ENCODE measurements at places on chromosomes 5 and 9.

DNA sequence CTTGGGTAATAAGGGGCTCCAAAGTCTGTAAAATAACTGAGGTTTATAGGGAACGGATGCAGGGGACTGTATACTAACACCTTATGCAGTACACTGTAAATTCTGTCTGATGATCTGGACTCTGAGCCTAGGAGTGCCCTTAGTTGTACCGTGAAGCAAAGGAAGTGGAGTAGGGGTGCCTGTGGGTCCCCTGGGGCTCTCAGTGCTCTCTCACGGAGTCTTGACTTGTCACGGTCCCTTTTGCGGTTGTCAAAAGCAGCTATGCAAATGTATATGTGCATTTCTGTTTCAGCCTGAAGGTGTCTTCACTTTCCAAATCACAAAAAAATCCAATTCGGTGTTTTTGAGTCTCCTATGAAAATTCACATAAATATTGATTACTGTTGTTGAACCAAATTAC, 17.8 kb downstream of the DMRT1 start:
- no peak for DNase-seq

DNA sequence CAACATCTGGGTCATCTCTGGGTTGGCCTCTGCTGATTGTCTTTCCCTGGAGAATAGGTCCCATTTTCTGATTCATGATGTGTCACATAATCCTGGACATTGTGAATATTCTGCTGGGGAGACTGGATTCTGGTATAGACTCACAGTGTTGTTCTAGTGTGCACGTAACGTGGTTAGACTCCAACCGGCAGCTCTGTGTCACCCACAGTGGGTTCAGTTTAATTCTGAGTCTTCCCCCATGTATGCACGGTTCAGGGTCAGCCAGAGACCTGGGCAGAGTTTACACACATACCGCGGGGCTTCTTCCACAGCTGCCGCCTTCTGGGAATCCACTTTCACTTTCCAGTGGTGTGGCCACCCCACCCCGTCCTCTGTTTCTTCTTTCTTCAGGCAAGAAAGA, 38.0 kb upstream of the LRRC14B start:
- peak; percentile 13 for DNase-seq

DNA sequence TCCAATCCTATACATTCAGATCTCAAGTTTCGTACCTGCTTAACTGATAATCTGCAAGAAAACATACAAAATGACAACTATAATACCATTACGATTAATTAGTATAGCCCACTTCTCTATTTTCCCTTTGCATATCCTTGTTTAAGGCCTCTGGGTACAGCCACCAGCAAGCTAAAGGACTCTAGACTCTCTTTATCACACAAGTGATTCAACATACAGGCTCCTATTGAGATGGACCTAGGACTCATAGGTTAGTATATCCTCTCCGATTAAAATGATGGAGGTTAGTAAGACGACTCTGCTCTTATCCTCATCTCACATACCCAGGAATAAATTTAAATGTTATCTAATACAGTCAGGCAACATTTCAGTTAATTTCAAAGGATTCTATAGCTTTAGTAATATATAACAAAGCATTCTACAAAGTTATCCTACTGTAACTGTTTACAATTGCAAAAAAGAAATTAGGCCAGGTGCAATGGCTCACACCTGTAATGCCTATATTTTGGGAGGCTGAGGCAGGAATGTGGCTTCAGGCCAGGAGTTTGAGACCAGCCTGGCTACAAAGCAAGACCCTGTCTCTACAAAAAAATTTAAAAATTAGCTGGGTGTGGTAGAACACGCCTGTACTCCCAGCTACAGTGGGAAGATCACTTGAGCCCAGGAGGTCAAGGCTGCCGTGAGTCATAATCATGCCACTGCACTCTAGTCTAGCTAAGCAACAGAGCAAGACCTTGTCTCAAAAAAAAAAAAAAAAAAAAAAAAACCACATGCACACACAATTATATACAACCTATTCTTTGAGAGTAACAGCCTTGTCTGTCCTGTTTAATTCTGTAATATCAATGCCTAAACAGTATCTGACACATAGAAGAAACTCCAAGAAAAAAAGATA, 15.4 kb downstream of the HAUS6 start:
- DNase-seq: peak; percentile 74

GRCh38 chr9:104883169-104883568, 44.8 kb downstream of the ABCA1 start:
- no peak for DNase-seq

GRCh38 chr9:80093695-80094094, 521.9 kb downstream of the TLE4 start:
- DNase-seq: no peak

DNA sequence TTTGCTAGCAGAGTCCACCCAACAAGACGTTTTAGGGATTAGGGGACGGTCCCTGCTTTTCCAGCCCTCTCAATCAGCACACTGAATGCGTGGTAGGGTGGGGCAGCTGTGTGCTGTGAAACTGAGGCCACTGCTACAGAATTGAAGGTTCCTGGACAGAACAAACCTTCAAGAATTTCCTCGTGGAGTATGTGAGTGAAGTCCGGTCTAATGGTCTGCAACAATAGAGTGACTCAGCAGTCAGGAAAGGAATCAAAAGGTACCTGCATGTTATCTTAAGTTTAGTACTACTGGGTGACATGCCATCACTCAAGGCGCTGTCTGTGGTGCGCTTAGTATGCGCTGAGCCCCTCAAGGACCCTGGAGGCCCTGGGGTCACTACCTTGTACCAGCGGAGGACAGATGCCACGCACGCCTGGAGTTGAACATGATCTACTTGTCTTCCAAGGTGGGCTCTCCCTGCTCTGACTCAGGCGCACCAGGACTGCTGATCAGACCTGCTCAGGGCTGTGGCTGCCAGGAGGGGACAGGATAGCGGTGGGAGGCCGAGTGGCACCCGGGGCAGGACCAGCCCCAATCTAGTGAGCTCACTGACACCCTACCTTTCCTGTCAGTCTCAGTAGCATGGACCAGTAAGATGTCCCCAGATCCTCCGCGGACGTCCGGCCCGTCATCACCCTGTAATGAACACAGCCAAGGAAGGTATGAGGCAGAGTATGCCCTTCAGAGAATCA, 50.5 kb downstream of the PRRT1B start:
- no peak for DNase-seq

DNA sequence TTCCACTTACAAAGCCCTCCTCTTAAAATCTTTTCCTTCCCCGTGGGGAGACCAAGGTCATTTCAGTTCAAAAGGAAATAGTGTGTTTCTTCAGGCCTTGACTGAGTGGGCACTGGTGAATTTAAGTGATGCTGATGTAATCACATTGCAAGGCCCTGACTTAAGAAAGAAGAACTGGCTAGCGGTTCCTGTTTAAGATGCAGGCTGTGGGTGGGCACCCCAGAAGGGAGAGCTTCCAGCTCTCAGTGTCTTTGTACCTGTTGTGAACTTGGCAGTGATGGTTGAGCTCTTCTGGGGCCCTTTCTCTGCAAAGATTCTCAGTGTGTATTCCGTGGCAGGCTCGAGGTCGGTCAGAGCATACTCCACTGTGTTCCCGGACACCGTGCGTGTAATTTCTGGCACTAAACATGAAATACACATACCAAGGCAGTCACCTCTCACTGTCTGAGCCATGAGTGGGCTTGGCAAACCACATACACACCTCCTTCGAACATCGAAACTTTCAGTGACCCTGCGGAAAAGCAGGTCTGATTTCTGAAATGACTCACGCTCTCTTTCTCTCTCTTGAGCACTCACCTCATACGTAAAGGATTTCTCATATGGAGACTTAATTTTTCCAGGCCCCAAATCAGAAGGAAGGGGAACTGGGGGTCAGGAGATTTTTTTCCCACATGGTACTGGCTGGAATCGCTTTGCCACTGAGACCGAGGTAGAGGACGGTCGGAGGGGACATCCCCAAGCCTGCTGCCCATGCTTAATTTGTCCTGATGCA, 81.9 kb downstream of the TNC start:
- no peak for DNase-seq

GRCh38 chr5:133363807-133364587, 248.3 kb downstream of the FSTL4 start:
- DNase-seq: no peak

DNA sequence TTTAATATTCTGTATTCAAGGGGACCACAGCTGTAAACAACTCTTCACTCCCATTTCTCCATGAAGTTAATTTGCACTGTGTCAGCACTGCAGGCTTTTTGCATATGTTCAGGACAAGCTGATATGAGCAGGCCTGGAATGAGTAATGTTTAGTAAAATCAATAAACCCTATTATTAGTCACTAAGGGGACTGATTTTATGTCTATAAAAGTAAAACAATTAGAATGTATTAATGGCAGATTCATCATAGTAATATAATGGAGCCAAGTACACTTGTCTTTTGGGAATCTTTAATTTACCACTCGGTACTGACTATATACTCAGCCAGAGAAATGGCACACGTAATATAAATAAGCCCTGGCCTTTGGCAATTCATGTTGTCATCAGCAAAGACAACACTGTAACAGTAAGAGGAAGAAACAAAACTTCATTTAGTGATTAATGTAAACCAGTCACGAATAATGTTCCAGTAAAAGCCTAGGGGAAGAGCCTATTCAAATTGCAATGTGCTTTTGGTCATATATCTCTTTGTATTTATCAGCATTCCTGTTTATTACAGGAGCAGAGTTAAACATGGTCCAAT, 111.6 kb downstream of the ZNF608 start:
- no peak for DNase-seq

DNA sequence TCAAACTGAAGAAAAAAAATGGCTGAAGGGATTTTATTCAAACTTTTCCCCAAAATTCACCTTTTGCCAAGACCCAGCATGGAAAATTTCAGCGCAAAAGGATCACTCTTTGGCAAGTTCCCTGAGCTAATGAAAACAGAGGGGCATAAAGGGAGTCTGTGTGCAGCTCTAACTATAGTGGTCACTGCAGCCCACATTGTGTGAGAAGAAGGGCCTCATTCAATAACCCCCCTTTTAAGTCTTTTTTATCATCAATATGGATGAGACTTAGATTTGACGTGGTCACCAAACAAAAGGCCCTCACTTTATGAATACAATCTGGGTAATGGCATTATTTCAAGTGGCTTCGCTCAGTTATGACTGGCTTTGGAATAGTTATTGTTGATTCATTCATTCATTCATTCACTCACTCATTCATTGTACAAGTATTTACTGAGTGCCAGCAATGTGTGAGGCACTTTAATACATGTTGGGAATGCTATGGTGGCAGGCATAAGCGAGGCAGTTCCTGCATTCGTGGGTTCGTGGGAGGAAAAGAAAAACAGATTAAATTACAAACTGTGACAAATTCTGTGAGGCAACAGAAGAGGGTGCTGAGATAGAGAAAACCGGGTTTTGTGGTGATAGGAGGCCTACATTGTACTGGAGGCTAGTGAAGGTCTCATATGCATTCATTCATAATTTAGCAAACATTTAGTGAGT, 145.7 kb upstream of the KLF4 start:
- no peak for DNase-seq

- no peak for DNase-seq
Measured at GRCh38 chr5:6321078-6321477, 57.3 kb downstream of the MED10 start.

- DNase-seq: no peak
Measured at GRCh38 chr9:5951686-5952211, 61.1 kb downstream of the MLANA start.

- DNase-seq: no peak
Measured at GRCh38 chr9:93890436-93890935, 64.7 kb downstream of the BARX1 start.

DNA sequence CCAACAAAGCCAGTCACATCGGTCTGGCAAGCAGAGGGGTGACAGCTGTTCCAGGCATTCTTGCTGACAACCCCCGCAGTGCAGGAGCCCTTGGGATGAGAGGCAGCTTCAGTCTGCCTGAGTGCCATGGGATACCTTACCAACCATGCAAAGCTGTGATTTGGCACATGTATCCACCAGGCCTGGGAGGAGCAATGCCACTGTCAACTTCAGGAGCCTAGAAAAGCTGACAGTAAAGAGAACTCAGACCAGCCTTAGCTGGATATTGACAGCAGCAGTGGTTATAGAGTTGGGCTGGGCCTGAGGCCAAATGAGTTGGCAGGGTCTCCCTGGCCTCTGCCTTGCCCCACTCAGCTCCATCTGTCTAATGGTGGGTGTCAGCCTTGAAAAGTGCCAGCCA, 10.1 kb upstream of the PLPPR1 start:
- DNase-seq: no peak

- no peak for DNase-seq
Measured at GRCh38 chr5:160363211-160363610, 7.2 kb downstream of the C1QTNF2 start.

GRCh38 chr5:54440456-54440893, 15.0 kb upstream of the HSPB3 start:
- no peak for DNase-seq

GRCh38 chr5:93566091-93566490, 14.9 kb downstream of the NR2F1-AS1 start:
- no peak for DNase-seq

- peak; percentile 16 for DNase-seq
Measured at GRCh38 chr5:107514305-107514704, 156.4 kb downstream of the EFNA5 start.

DNA sequence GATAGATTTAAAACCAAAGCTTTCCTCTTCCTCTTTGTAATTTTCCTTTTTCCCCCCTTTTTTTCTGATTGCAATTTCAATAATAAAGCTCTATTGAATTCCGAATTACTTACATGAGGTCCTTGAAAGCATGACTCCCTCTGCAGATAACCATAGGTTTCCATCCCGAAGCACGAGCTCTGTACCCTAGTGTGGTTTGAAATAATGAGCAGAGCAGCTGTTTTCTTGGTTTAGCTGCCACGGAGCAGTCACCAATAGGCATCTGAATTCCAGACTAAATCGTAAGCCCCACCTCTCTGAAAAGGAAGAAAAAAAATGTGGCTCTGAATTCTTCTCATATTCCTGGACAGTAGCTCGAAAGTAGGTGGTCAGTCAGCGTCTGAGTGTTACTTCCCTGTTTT, 18.5 kb upstream of the GNE start:
- peak; percentile 89 for DNase-seq

- DNase-seq: no peak
Measured at GRCh38 chr5:179771311-179771895, 22.4 kb upstream of the LTC4S start.

All from A172 (cell line).